ENCODE measurements at places on chromosomes 5 and 9.

DNA sequence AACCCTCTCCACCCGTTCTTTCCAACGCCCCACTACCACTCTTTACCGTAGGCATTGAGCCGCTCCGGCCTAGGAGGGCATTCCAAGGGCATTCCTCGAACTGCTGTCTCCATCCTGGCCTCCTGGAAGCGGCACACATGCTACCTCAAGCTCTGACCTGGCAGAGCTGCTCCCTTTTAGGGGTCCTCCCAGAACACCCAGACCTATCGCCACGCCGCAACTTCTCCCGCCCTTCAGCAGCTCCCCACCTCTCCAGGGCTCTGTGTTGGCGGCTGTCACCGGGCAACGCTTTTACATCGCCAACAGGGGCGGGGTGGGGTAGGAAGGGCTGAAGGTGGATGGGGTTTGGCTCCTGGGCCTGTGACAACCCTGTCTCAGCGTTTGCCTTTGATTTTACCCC is 4.6 kb upstream of the MYORG start:
- DNase-seq = no peak

DNA sequence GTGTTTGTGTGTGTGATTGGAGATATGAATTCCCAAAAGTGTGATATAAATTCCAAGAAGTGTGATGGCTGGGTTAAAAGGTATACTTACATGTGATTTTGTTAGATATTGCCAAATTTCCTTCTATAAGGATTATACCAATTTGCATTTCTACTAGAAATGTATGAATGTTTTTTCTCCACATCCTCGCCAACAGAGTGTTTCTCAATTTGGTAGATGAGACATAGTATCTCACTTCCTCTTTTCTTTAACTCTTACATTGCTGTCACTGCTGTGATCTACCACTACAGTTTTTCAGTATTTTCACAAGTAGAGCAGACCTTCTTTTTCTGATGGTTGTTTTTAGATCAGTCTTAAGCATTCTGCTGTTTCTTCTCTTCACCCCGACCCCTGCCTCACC is 111.3 kb downstream of the FER start:
- no peak for DNase-seq

DNA sequence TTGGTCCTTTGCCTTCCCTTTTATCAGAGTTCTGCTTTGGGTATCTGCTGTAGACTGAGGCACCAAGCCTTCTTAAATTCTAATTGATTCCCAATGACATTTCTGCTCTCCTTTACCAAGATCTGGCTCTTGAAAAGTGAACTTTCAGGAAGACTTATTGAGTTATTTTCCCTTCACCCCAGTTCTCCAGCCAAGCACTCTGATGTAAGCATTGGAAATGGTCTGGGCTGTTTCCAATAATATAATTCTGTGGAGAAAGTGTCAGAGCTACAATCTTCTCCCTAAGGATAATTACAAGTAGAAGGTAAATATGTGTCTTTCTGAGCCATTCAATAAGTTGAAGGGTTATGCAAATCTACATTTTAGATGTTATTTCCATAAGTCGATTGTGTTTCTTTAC is 30.8 kb downstream of the BTF3 start:
- no peak for DNase-seq

- no peak for DNase-seq
These were observed 23.1 kb upstream of the TRPM3 start for GRCh38 chr9:71144495-71144894.

DNA sequence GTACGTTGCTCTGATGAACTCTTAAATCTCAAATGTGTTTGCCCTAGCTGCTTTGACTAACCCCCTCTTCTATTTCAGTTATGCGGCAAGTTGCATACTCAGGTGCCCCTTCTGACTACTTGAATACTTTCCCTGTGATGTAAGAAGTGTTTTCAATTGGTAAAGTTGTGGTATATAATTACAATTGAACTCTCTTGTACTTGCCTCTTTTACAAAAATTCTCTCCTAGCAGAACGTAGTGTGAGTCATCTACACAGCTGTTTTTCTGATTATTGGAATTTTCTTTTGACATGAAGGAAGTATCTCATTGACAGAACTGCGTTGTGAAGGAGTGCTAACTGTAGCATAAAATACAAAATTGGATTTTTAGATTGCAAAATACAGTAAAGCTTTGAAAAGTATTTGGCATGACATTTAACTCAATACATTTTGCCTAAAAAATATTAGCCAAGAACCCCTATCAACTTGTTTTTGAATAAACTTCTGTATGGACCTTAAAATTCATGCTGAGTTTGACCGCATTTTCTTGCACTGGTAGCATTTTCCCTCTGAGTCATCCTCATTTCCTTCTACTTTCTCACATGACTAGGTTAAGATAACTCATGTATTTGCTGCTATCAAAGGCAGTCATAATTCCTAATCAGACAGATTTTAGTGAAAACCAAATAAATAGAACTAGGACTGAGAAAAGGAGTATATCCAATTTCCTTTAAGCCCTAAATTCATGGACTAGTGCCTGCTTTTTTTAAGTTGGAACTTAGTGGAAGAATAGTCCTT is 6.3 kb downstream of the CRHBP start:
- no peak for DNase-seq

DNA sequence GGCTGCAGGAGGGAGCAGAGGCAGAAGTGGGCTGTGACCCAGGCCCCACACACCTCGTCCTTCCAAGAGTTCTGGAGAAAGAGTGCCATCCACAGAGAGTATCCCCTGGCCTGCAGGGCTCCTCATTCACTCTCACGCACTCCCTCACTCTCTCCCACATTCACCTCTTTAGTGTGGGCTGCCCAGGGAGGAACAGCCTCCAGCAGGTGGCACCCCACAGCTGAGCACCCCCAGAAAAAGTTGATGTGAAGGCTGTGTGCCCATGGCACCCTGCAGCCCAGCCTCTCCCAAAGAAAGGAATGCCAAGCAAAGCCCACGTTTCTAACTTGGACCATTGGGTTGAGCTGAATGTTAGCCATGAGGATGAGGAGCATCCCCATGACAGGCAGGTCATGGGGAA is 4.5 kb upstream of the SHC3 start:
- no peak for DNase-seq

DNA sequence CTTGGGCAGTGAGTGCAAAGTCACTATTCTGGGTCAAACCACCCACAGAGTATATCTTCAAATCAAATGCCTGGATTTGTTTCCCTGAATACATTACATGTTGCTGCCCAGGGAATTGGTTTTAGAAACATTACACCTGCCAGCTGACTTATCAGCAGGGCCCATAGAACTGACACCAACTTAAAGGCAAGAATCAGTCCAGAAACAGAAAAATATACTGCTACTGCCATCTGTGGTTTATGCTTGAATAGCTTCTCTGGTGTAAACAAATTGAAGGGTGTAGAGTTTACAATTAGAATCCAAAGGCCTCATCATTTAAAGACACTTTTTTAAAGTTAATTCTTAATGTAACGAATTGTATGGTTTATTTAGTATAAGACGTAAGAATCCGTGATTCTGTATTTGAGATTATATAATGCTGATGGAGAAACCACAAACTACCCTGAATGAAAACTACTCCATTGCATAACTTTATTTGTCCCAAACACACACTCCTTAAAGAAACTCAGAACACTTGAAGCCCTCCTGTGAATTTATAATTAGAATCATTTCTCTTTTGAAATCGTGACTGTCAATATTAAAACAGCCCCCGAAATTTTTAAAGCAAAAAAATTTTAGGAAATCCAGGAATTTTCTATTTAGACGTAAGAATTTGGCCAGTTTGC is 6.2 kb downstream of the NR6A1 start:
- DNase-seq = no peak

DNA sequence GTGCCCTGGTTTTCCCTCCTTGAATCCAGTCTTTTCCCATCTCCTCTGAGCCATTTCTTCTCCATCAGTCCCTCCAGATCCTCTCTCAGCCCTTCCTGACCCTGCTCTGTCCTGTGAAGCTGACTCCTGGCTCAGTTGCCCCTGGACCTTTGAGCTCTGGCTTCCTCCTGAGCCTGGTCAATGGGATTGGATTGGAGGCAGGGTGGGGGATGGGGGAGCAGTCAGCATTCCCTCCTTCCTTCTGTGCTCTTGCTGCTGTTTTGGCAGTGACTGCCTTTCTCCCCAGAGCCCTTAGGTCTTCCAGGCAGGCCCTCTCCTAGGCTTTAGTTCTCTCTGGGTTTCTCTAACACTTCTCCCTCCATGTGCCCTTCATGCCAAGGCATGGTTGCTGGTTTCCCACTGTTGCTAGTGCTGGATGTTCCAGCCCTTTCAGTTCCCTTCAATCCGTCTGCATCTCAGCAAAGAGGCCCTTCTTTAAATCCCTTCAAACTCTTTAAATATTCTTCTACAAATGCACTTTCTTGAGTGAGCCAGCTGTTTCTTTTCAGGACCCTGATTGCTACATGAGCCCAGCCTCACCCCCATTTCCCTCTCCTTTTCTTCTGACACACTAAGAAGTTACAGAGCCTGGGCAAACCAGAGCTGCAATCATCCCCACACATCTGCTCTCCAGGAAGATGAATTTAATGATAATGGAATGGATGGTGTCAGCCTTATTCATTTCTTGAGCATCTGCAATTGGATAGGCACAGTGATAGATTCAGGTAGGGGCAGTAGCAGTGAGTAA is 2.2 kb downstream of the TNFSF15 start:
- no peak for DNase-seq

GRCh38 chr9:36716496-36716895 is 143.8 kb downstream of the MELK start:
- DNase-seq = no peak

- no peak for DNase-seq
These were observed 209.1 kb downstream of the TARS1 start for GRCh38 chr5:33649549-33650482.

GRCh38 chr9:133775291-133775690 is 37.1 kb upstream of the SARDH start:
- DNase-seq = no peak

DNA sequence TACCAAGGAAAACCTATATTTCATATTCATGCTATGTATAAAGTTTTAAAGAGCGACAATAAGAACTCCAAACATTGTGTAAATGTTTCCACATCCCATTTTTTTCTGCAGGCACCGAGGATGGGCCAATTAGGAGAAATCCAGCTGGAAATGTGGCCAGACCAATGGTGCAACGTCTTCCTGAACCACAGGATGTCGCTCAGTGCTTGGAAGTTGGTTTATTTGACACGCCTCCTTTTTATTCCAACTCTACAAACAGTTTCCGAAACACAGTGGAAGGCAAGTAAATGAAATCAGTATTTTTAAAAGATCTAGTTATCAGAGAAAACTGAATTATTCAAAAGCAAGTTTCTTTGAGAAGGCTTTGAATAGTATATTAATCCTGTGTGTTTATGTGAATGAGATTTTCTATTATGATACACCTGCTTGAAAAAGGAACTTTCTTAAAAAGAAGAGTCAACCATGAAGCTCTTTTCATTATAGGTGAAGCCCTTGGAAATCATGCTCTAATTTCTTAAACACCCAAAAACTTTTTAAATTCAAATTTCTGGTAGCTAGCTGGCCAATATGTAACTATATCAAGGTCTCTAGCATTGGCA is 9.1 kb downstream of the TYRP1 start:
- DNase-seq = no peak

DNA sequence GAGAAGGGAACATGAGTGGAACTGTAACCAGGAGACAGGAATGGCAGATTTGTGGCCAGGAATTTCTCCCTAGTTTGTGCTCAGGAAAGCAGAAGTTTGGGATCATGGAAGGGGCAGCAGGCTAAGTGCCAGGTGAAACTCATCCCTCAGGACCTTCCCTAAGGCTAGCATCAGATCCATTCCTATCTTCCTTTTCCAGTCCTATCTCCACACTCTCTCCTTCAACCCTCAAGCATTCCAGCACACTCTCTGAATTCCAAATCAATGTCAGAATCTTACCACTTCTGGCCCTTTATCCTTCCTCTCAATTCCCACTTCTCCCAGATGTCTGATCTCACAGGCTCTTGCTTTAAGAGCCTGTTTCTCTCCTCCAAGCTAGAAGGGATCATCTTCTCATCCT is 53.2 kb upstream of the GRIA1 start:
- no peak for DNase-seq

- DNase-seq = no peak
These were observed 330.4 kb upstream of the EDIL3 start for GRCh38 chr5:84715091-84715490.

GRCh38 chr9:98767196-98767595 is 29.2 kb downstream of the ANKS6 start:
- no peak for DNase-seq

DNA sequence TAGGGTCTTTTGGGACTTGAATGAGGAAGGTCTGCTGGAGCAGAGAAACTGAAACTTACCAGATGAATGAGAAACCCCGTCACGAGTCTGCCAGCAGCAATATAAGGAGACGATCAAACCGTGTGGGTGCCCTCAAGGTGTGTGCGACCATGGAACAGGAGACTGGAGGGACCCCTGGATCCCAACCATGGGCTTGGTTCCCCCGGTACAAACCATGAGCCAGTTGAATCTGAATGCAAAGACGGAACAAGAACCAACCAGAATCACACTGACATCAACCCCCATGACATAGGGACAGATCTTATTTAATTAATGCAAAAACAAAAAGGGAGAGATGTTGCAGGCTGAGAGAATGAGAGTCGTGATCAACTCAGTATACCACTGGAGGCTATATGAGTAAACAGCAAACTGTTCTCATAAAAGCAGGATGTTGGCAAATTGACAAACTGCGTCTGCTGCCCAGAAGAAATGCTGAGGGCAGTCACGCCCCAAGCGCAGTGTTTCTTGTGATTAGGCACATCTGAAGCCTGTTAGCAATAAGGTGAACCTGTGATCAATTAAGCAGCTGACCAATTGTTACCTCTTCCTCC is 475.5 kb upstream of the ACO1 start:
- no peak for DNase-seq

DNA sequence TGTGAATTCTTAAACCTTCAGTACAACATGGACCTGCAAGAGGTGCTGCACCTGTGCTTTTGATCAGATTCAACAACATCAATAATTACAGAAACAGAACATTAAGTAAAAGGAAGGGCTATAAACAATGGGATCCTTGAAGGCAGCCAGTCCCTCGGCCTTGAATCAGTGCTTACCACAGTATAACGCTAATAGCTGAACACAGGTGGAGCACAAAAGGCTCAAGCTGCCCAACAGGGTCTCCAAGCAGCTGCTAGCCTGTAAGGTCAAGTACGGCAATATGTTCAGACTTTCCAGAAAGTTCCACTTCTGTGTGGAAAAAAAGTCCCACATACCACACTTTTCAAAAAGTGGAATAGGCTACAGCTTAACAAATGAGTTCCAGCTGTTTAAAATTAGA is 61.9 kb upstream of the ITGA1 start:
- DNase-seq = no peak

DNA sequence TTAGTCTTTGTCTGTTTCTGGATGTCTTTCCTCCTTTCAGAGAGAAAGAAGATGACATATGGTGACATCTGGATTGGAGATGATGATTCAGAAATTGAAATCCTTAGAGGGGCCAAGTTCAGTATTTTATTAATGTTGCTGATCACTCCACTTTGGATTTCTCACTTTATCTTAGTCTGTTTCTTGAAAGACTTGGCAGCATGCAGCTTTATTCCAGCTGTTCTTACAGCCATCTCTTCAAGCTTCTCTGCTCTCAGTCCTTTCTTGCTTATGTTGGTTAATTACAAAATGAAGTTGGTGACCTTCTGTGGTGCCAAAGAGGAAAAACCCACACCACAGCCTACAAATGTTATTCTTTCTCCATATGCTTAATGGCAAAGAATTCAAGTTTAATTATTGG is 62.1 kb downstream of the SNCAIP start:
- DNase-seq = no peak

Measured in NCI-H1092 (cell line).